A172 (cell line): ENCODE measurements at places on chromosomes 13 and 19. TPM values are rescaled to one million over a fixed set of nuclear protein-coding genes. Genes with fewer than 3 reads are reported as not detected.

DNA sequence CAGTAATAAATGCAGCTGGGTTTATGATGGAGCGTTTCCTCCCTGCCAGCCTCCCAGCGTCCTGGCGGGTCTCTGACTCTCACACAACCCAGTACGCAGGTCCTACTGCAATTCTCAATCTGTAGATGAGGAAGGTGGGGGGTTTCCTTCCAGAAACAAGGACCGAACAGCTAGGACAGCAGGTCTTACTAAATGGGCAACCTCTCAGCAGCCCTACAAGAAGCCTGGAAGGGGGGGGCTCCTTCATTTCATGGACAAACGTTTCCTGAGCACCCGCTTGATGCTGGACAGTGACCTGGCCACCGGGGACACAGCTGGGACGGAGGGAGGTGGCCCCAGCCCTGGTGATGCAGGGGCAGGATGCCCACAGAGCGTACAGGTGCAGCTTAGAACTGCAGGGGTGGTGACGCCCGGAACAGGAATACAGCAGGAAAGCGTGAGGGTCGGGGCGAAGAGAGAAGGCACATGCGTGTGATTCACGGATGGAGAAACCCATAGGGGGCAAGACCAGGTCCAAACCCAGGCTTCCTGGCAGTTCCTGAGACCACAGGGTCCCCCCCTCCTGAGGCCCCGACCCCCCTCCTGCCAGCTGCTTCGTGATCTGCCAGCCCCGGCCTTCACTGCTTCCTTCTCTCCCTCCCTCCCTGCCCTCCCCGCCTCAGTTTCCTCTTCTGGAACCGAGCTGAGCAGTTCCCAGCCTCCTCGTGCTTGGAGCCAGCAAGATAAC, 732 bp upstream of the C2CD4C start:
- no peak for DNase-seq

DNA sequence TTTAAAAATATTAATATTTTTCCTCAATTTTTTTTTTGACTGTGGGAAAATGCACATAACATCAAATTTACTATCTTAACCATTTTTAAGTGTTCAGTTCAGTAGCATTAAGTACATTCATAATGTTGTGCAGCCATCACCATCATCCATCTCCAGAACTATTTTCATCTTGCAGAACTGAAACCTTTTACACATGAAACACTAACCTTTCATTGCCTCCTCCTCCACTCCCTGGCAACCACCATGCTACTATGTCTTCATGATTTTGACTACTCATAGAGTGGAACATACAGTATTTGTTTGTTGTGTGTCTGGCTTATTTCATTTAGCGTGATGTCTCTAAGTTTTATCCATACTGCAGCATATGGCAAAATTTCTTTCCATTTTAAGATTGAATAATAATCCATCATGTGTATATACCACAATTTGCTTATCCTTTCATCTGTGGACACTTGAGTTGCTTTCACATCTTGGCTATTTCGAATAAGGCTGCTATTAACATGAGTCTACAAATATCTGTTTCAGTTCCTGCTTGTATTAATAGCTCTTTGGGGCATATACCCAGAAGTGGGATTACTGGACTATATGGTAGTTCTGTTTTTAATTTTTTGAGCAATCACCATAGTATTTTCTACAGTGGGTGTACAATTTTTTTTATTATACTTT, 376.4 kb downstream of the MTUS2 start:
- no peak for DNase-seq

- no peak for DNase-seq
Observed at GRCh38 chr13:23516702-23517101, 53.5 kb upstream of the TNFRSF19 start.

DNA sequence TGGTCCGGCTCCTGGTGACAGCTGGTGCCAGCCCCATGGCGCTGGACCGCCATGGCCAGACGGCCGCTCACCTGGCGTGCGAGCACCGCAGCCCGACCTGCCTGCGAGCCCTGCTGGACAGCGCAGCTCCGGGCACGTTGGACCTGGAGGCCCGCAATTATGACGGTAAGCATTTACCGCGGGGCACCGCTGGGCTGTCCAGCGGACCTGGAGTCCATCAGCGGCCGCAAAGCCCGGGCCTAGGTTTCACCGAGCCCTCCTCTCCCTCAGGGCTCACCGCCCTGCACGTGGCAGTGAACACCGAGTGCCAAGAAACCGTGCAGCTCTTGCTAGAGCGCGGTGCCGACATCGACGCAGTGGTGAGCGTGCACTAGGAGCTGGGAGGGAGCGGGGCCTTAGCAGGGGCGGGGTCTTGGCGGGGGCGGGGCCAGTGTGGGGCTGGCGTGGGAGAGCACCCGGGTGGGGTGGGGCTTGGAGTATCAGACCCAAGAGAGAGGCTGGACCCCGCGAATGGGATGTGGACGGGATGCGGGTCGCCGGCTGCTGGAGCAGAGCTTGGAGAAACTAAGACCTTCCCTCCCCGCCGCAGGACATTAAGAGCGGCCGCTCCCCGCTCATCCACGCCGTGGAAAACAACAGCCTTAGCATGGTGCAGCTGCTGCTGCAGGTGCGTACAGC, 8.7 kb downstream of the BCL3 start:
- DNase-seq, result no peak

GRCh38 chr13:85216576-85216975, 582.6 kb downstream of the SLITRK6 start:
- DNase-seq, result no peak

DNA sequence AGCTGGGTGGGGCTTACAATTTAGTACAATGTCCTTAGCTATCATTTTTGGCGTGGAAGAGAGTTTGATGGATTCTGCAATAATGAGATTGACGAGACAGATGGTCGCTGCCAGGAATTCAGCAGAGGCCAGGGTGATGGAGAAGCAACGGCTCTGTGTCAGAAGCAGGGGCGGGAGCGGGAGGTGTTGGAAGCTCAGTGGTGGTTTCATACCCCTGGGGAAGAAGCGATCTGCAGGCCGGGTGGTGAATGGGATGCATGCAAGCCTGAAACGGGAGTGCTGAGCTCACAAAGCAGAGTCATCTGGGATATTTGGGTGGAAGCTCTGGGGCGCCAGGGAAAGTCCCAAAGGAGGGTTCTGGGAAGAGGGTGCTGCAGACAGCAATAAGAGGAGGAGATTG, 370.8 kb downstream of the ZNF536 start:
- no peak for DNase-seq

- peak; percentile 28 for DNase-seq
Observed at GRCh38 chr19:55220525-55220924, 8.0 kb downstream of the TMEM86B start.

- DNase-seq, result no peak
Observed at GRCh38 chr13:58488251-58488650, 856.7 kb downstream of the PCDH17 start.

DNA sequence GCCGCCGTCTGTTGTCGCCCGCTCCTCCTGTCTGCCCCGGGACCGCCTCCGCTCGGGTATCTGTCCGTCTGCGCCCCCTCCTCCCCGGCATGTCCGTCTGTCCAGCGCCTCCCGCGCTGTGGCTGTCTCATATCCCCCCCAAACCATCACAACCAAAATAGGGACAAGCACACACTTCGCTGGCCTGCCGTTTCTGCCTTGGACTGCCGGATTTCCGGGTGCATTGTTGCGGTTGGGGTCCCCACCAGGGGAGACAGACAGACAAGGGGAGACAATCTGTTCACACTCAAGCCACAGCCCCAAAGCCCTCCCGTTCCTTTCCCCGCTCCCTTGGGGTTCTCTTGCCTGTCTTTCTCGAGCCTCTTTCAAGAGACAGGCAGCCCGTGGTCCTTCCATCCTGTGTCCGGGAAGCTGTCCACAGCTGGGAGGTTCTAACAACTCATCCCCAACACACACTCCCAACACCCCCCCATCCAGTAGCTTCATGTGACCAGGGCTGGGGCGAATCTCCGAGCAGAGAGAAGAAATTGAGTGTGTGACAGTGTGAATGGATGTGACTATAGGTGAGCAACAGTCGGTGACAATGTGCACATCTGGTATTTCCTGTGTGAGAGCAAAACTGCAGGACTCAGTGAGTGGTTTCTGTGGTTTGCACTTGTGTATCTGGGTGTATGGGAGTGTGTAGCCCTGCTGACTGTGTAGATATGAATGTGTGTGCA, 16.5 kb upstream of the FOSB start:
- DNase-seq, result no peak

GRCh38 chr19:3151563-3152418, 16.0 kb downstream of the GNA15 start:
- DNase-seq, result peak; percentile 38

- DNase-seq, result no peak
Observed at GRCh38 chr13:109148243-109148642, 518.8 kb downstream of the MYO16 start.

DNA sequence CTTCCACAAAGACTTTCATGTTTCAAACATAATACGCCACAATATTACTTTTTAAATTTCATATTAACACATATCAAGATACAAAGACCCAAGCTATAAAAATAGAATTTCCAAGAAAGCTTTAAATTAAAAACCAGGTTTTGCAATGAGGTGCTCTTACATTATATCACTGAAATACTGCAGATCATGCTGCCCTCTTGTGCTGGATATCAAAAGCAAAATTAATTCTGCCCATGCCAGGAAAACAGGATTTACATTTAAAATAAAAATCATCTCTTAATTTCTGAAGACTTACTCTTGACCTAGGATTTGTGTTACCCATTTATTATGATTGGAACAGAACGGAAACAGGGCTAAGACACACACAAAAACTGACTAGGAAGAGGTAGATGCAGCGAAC, 145.0 kb downstream of the ABCC4 start:
- peak; percentile 8 for DNase-seq

- DNase-seq, result peak; percentile 31
Observed at GRCh38 chr19:39413272-39413910, 922 bp downstream of the PLEKHG2 start.

DNA sequence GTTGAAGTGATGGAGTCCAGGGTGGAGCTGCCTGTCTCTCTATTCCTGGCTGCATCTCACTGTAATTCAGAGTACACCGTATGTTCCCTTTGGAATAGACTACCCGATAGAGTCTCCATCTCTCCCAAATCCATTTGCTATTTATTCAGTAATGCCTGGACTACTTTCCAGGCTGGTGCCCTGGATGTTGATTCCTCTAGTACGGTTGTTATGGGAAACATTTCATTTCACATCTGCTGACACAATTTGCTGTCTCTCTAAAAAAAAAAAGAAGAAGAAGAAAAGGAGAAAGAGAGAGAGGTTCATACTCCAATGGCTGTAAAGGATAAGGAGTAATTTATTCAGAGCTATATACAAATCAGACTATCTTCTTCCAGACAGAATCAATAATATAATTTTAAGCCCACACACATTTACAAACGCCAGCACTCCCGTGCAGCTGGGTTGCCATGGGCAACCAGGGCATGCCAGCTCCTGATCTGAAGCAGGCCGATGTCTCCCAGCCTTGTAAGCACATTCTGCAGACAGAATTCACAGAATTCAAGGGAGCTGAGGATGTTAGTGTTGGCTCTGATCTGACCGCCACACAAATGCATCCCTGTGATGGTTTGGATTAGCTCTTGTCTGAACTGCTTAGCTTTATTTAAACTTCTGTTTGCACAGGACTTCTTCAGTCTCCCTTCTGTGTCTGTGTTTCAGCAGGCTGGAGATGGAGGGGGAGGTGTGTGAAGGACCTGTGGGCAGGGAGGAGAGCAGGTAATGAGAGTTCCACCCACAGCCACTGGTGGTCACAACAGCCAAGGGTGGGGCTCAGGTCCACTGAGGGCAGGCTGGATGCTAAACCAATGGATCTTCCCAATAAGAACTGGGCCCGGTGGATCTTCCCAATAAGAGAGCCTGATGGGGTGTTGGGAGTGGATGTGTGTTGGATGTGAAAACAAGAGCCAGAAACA, 66.0 kb downstream of the TEX26 start:
- no peak for DNase-seq

- DNase-seq, result no peak
Observed at GRCh38 chr13:99396446-99396845, 89.2 kb upstream of the GPR183 start.

GRCh38 chr19:10417541-10418234, 2.6 kb upstream of the PDE4A start:
- DNase-seq, result no peak

SLC25A30 gene
- total RNA-seq, result 3.1 and 5.0 TPM in 2 replicates

TNNT1 gene
- total RNA-seq, result 467 and 500 TPM in 2 replicates

CGB5 gene
- 1.3 and 3.4 TPM in 2 replicates for total RNA-seq

RGL3 gene
- 4.8 and 11.1 TPM in 2 replicates for total RNA-seq
